CMK (cell line): ENCODE measurements at places on chromosomes 12 and 14.
A peak's percentile ranks its signal among the peaks of the same experiment; 100 is the strongest.

GRCh38 chr12:90020014-90020413 is 311.4 kb upstream of the ATP2B1 start:
- DNase-seq, result no peak

GRCh38 chr12:122909442-122910288 is 13.7 kb upstream of the VPS37B start:
- no peak for DNase-seq

GRCh38 chr14:99441918-99442317 is 38.7 kb downstream of the SETD3 start:
- no peak for DNase-seq

DNA sequence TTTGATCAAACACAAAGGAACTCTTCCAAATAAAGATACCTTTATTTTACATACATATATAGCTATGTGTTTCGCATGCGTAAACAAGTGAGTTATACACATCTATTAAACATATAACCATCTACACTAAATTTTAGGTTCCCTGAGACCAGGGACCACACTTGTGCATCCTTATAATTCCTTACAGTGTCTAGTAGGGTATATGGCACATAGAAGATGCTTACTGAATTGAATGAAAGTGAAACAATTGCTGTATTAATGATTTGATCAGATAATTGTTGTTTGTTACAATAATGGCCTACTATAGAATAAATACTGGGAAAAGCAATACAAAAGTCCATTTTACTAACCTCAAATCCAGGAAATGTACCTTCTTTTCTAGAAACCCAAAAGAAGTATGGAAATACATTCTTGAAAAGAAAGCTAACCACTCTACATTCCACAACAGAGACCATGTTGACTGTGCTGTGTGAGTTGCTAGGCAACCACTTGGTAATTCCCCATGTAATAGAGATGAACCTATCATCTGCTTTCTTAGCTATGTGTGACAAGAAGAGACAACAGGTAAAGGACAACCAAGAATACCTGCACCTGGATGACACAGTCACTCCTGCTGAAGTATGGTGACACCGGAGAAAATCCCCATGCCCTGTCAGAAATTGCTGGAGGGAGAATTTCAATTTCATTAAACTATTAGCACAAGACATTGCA is 11.9 kb upstream of the CIPC start:
- no peak for DNase-seq

- DNase-seq, result no peak
Measured at GRCh38 chr14:74886001-74886400, 4.3 kb downstream of the DLST start.

DNA sequence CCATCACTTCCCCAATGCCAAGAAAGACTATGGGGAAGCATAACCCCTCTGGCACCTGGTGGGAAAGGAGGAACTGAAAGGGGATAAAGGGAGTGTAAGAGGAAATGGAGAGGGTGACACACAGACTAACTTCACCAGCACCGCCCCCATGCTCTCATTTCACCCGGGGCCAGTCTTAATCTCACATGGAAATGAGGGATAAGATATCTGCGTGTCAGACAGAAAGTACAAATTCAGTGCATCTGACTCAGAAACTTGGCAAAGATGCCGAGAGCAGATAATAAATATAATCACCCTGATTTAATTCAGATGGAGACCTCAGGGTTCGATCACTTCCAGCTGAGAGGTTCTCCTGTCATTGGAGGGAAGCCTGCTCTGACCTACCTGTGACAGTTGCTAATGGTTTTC is 191.6 kb downstream of the DUSP6 start:
- no peak for DNase-seq

DNA sequence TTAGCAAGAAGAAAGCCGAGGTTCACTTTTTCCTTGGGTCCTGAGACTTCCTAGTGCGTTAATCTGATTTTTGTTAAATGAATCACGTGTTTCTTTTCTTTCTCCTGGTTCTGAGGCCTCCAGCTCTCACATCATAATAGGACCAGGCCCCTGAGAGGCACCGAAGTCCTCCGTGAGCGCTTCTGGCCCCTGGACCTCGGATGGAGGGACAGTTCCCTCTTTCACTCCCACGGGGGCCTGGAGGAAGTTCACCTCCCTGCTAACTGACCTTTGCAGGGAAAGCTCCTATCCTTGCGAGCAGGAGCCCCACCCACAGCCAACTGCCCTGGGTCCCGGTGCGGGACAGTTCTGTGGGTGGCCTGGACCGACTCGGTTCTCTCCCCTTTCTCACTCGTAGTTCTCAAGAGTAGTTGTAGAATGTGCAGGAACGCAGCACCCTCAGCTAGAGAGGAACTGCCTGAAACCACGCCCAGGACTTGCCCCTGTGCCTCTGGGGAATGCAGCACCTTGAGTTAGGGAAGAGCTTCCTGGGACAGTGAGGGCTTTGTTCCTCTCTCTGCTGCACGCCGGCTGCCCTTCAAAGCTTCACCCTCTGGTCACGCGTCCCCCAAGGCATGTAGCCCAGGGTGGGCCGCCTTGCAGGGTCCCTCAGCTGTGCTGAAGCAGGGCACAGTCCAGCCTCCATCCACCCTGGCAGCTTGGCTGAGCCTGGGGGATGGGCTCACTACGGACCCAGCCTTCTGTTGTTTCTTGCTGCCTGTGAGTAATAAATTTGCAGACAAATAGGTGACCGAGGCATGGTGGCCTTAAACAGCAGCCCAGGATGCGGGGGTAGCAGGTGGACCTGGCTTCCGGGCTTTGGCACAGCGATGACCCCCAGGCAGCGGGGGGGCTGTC is 264.6 kb downstream of the ADGRD1 start:
- DNase-seq, result no peak

DNA sequence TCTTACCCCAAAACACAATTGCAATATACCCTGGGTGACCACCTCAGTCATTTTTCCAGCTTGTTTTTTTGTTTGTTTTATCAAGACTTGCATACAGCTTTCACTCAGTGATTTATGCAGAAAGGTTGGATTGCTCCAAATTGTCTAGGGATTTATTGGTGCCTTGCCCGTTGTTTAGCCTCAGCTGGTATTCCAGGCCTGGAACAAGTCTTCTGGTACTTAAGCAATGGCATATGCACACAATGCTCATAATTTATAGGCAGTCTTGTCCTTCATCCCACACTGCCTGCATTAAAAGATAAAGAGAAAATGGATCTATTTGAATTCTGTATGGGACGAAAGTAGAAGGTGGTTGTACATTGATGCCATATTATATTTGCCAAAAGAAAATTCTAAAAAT is 392.5 kb downstream of the ADAMTS20 start:
- DNase-seq, result no peak

DNA sequence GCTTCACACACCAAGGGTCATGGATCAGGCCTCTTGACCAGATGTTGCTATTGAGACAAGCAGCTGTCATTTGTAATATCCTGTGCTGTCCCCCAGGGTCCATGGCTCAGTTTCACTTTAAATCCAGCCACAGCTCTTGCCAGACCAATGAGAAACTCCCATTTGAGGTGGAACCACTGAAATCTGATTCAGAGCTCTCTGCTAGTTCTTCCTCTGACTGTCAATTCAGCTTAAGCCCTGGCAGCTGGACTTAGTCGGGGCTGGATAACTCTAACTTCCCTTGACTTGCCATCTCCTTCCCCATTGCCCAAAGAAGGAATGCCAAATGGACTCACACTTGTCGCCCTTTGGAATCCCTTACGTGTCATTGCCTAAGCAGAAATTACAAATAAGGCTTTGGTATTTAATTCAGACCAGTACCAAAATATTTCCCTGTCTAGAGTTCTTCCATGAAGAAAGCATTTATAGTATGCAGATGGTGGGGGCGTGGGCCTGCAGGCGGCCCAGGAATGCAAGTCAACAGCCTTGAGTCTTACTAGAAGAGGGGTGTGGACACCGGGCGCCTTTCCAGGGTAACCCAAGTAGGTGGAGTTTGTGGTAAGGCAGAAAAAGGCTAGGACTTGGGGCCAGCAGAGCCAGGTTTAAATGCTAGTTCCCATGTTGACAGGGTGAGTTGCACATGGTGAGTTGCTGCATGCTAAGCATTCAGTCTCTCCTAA is 96.9 kb upstream of the TMPO start:
- no peak for DNase-seq

DNA sequence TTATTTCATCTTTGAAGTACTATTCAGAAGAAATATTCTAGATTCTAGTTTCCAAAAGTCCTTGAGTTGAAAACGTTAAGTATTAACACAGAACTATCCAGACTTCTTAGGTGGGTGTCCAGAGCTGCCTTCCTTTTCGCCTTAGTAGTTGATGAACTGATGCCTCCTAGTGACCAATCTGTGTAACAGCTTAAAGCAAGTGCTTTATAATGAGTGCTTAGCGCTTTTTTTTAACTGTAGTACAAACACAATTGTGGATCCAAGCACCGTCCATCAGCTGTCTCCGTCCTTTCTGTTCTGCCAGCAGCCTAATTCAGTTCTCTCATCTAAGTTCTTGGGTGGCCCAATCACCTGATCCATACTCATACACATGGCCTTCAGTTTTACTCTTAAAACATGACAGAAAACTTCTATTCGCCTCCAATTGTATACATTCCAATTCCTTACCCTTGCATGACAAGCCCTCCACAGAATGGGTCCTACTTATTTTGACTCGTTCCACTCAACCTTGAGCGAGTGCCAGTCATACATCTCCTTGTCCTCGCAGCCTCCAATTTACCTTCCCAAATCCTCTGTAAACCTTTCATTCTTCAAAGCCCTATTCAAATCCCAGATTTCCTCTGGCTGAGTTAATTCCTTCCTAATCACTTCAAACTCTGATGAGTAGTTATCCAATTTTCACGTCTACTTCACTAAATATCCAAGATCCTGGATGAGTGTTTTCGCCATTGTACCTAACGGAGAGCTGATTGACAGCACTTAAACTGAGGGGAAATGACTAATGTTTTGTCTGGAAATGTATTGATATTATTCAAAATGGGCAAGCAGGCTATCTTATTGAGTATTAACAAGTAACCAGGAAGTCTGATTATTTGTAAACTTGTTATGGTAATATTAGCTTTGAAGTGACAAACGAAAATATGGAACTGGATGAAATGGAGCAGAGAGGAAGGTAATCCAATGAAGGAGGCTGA is 5.8 kb upstream of the PHLDA1 start:
- peak; percentile 40 for DNase-seq

DNA sequence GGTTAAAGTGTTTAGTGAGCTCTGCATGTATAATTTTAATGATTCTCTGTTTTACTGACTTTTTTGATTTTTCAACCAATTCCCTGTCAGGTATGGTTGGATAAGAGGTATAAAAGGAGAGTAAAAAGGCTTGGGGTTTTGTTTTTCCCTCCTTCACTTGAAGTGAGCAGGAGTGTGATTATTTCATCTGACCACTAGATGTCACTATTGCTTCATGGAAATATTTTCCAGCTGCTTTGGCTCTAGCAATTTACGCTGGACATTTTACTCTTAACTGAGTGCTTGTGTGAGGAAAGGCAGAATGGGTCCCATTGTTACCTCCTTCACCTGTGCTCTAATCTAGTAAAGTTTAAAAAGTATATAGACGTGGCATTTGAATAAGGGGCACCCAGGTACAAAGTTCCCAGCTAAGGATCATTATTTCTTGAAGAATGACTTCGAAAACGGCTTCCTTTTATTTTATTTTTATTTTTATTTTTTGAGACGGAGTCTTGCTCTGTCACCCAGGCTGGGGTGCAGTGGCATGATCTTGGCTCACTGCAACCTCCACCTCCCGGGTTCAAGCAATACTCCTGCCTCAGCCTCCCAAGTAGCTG is 66.5 kb downstream of the TBC1D30 start:
- peak; percentile 22 for DNase-seq
